Myocyte (in vitro differentiated cells): ENCODE measurements at places on chromosomes 1 and 21. TPM values are rescaled to one million over a fixed set of nuclear protein-coding genes. Genes with fewer than 3 reads are reported as not detected.

The NUDT4B gene
- 39.2 and 64.9 TPM in 2 replicates for total RNA-seq

The BMP8B gene
- 4.1 and 5.0 TPM in 2 replicates for total RNA-seq

The ANGPTL3 gene
- total RNA-seq: not detected in 2 replicates

The KIF26B gene
- 0.83 and 1.6 TPM in 2 replicates for total RNA-seq

The FBXO44 gene
- 5.0 and 6.8 TPM in 2 replicates for total RNA-seq

The PFKFB2 gene
- 5.7 and 6.0 TPM in 2 replicates for total RNA-seq

The DIO1 gene
- total RNA-seq: not detected in 2 replicates

The PDZK1IP1 gene
- not detected in 2 replicates for total RNA-seq

The RAD54L gene
- total RNA-seq: 0.52 and 0.59 TPM in 2 replicates

The GSTM5 gene
- not detected in 2 replicates for total RNA-seq

The CHD5 gene
- 0.10 TPM in 1 of 2 replicates, not detected in the other for total RNA-seq

The TENT5C gene
- not detected in 2 replicates for total RNA-seq

The AGRN gene
- 108 and 171 TPM in 2 replicates for total RNA-seq

The GRIK1 gene
- 0.16 TPM in 1 of 2 replicates, not detected in the other for total RNA-seq

The LMOD1 gene
- total RNA-seq: 3.2 and 6.0 TPM in 2 replicates

The CRYBG2 gene
- total RNA-seq: not detected in 2 replicates

The PTPN14 gene
- 17.8 and 19.0 TPM in 2 replicates for total RNA-seq

The TNN gene
- total RNA-seq: not detected in 2 replicates

The IL19 gene
- not detected in 2 replicates for total RNA-seq

The CR2 gene
- total RNA-seq: not detected in 2 replicates

The BARHL2 gene
- total RNA-seq: not detected in 2 replicates

The ITGB2 gene
- total RNA-seq: 2.2 and 3.2 TPM in 2 replicates

The KPRP gene
- not detected in 2 replicates for total RNA-seq

The RCC2 gene
- 29.9 and 32.2 TPM in 2 replicates for total RNA-seq

The UBE2U gene
- total RNA-seq: not detected in 2 replicates

The STIL gene
- 0.99 and 1.4 TPM in 2 replicates for total RNA-seq

The HSD3B1 gene
- not detected in 2 replicates for total RNA-seq

The TRNAU1AP gene
- total RNA-seq: 16.8 and 23.0 TPM in 2 replicates

The PBX1 gene
- total RNA-seq: 4.6 and 7.0 TPM in 2 replicates

The LCE1A gene
- total RNA-seq: not detected in 2 replicates

The LCE2C gene
- total RNA-seq: not detected in 2 replicates

The DCDC2B gene
- total RNA-seq: 0.11 TPM in 1 of 2 replicates, not detected in the other

The LAMC1 gene
- 298 and 303 TPM in 2 replicates for total RNA-seq

The ANKRD45 gene
- total RNA-seq: 0.13 TPM in 1 of 2 replicates, not detected in the other

The BCAR3 gene
- 46.6 and 59.6 TPM in 2 replicates for total RNA-seq

The PIGC gene
- 21.3 and 25.7 TPM in 2 replicates for total RNA-seq

The CHIA gene
- total RNA-seq: not detected in 2 replicates

The ERVH48-1 gene
- total RNA-seq: not detected in 2 replicates

The DHRS3 gene
- 0.21 TPM in 1 of 2 replicates, not detected in the other for total RNA-seq

The PALMD gene
- 106 and 140 TPM in 2 replicates for total RNA-seq

The DRAXIN gene
- total RNA-seq: 0.53 and 1.7 TPM in 2 replicates

The OR6K3 gene
- total RNA-seq: not detected in 2 replicates

The C2CD4D gene
- total RNA-seq: not detected in 2 replicates
